ENCODE measurements at places on chromosomes 5 and 9. TPM values are rescaled to one million over a fixed set of nuclear protein-coding genes. Genes with fewer than 3 reads are reported as not detected.
A peak's percentile ranks its signal among the peaks of the same experiment; 100 is the strongest.

The FBP1 gene
- not detected for total RNA-seq

DNA sequence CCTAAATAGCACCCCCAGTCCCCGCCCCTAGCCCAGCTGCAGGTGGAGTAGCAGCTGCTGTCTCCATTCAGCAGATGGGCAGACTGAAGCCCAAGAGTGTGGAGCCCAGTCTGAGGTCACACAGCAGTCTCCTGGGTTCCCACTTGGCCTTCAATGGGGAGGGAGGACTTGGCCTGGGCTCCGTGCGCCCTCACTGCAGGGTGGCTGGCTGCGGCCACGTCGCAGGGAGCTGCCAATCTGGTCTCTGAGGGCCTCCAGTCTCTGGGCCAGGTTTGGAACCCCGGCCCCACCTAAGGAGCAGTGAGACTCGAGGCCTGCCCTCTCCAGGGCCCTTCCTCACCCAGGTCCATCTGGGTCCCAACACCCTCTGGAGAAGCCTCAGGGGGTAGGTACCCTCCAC lies 7.4 kb downstream of the KIF12 start:
- DNase-seq, result no peak

DNA sequence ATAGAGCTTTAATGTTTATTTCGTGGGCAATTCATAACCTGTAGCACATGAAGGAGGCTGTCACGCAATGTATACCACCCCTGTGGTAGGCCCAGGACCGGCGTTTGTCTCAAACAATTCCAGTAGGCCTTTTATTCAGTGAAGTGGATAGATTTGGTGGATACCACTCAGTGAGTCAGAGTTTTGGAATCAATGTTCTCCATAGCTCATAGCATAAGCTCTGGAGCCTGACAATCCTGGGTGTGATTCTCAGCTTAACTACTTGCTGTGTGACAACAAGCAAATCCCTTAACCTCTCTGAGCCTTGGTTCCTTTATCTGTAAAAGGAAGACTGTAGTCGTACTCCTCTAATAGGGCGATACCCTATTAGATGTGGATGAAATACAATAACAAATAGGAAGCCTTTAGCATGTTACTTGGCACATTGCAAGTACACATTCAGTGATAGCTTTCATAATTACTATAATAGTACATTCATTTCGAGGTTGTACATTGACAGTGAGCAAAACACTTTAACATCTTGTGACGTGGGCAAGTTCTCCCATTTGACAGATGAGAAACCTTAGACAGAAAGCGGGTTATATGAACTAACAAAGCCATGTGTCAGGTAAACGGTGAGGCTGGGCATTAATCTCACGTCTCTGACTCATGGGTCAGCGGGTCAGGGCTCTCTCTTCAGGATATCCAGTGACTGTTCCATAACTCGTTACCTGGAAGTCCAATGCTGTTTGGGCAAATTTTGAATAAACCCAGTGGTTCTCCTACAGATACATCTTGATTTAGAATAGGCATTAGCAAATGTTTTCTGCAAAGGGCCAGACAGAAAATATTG lies 130.8 kb downstream of the C9orf152 start:
- DNase-seq, result peak; percentile 33

GRCh38 chr9:68914751-68915150 lies 99.2 kb downstream of the PRKACG start:
- DNase-seq, result no peak

DNA sequence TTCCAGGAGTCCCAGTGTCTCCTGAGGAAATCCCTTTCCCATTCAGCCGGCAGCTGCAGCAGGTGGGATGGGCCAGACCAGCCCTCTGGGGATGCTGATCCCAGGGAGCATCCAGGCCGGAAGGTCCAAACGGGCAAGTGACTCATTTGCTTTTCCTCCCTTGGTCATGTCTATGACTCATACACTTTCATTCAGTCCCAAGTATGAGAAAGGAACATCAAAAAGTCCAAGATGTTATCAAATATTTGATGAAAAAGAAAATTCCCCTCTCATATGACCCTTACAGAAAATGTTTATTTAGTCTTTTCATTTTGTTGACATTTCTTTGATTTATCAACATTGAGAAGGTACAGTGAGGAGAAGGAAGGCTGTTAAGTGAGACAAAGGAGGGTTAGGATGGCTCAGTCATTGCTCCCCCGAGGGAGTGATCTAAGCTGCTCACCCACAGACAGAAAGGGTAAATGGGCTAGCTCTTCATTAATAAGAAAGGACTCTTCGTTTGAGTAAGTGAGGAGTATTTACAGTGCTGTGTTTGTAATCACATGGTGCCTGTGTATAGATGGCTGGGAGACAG lies 117.6 kb upstream of the ANKRD55 start:
- DNase-seq, result peak; percentile 99

The FOXD1 gene
- total RNA-seq, result 17.0 TPM

DNA sequence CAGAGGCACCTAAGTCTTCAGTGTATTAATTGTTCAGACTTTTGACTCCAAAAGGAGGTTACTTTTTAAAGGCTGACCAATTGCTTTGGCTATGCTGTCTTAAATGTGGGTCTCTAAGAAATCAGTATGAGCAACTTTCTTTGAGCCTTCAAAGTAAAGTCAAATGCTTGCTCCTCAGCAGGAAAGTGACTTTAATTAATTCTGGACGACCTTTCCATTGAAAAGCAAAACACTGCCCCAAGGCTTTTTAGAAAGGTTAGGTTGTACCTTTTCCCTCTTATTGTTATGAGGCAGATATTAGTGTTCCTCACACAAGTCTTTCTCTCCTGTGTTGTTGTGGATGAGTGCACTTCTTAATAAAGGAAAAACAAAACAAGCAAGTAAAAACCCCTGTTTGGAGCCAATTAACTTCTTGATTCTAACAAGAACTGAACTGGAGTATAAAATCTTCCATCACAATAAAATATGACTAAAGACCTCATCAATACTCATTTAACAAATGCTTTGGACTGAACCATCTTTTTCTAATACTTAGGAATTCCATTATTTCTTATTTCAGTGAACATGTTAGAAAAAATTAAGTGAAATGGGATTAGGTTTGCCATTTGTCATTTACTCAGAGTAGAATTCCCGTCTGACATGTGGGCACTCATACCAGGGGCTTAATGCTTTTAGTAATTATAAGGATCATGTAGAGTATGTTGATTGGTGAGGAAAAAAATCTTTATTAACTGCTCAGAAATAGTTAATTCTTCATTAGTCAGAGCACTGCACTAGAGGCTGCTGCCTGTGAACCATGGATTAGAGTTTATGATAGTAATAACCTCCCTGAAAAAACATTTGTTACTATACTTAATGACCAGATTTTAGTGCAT lies 159.1 kb upstream of the ZNF608 start:
- no peak for DNase-seq

The CKMT2 gene
- not detected for total RNA-seq

The PLPPR1 gene
- not detected for total RNA-seq
